ENCODE measurements at places on chromosomes 3 and 15.

GRCh38 chr15:73227433-73228056 lies 141.2 kb downstream of the HCN4 start:
- DNase-seq, result no peak

DNA sequence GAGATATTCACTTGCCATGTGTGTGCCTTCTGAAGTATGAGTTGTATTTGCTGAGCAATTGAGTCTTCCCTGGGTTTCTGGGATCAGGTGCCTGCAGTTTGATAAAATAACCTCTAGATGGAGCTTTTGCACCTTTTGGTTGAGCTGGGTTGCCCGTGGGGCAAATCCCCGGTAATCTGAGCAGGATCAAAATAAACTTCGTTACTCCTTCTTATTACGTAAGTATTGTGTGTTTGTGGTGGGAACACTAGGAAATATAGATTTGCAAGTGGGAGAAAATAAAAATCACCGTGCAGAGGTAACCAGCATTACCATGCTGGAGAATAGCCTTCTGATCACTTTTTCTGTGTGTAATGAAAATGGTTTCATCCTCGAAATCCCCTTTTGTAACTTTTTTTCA lies 277.4 kb upstream of the NR2E3 start:
- no peak for DNase-seq

DNA sequence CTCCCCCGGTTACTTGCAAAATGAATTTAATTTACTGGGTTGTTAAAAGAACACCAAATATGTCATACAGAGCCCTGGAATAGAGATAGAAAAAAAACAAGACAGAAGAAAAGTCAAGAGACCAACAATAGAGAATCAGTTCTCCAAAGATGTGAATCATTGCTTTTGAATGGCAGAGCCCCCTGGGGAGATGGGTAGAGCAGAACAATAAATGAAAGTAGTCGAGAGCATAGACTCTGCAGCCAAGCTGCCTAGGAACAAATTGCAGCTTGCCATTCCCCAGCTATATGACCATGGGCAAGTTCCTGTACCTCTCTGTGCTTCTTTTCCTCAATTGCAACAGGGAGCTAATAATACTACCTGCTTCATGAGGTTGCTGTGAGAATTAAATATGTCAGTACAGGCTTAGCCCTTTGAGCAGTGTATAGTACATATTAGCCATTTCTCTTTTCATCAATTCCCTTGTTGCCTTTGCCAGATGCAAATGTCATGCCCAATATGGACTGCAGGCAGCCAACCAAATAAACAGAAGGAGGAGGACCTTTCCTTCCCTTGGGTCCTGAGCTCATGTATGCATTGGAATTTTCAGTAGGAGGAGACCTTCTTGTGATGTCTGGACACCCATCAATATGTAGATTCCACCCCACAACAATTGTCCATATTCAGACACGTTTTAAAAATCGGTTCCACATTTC lies 25.0 kb upstream of the BFSP2 start:
- DNase-seq, result no peak

DNA sequence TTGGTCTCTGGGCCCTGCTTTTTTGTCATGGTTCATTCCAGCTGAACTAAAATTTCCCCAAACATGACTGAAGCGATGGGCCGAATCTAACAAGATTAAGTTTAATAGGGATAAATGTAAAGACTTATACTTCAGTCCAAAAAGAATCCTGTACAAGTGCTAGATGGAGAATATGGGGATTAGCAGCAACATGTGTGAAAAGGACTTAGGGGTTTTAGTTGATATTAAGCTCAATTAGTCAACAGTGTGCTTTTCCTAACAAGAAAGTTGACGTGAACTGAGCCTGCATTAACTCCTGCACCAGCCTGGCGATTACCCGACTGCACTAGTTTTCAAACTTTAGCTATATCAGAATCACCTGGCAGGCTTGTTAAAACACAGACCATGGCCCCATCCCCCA lies 61.0 kb upstream of the BBX start:
- DNase-seq, result no peak

GRCh38 chr3:56200251-56200650 lies 268.0 kb downstream of the ERC2 start:
- DNase-seq, result no peak

DNA sequence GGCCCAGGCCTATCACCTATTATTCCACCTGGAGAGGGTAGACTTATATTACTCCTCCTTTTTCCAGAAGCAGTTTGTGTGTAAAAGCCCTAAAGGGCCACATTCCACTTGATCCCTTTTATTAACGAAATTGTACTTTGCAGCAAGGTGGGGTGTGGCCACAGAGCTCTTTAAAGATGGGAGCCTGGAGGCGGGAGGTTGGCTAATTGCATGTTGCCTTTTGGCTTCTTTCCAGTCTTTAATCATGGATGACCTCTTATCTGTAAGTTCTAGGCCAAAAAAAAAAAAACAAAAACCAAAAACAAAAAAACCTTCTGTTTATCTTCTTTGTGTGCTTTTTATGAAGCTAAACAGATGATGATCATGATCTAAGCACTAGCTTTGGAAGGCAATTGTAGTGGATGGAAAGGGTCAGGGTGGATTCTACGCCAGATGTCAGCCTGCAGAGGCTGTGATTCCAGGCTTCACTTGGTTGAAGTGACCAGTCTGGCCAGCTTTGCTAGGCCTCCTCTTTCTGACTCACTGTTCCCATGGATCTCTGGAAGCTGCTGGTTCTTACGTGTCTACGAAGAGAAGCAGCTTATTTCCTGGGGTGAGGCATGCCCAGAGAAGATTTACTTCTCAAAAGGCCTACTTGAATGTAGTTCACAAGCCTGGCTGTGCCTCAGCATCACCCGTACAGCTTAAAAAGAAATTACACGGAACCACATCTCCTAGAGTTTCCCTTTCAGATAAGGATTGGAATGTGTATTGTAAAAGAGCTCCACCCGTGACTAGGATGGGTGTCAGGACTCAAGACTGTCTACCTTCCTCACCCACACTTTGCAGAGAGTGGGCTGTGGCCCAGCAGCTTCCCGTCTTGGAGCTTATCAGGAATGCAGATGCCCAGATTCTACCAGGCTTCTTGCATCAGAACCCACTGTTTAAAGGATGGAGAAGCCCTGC lies 330.9 kb upstream of the C2CD4B start:
- DNase-seq, result no peak

GRCh38 chr3:58358808-58359207 lies 26.1 kb downstream of the PXK start:
- no peak for DNase-seq

GRCh38 chr3:135891121-135891520 lies 74.4 kb upstream of the PPP2R3A start:
- no peak for DNase-seq

GRCh38 chr3:39149059-39149455 lies 4.3 kb downstream of the CSRNP1 start:
- DNase-seq, result no peak

DNA sequence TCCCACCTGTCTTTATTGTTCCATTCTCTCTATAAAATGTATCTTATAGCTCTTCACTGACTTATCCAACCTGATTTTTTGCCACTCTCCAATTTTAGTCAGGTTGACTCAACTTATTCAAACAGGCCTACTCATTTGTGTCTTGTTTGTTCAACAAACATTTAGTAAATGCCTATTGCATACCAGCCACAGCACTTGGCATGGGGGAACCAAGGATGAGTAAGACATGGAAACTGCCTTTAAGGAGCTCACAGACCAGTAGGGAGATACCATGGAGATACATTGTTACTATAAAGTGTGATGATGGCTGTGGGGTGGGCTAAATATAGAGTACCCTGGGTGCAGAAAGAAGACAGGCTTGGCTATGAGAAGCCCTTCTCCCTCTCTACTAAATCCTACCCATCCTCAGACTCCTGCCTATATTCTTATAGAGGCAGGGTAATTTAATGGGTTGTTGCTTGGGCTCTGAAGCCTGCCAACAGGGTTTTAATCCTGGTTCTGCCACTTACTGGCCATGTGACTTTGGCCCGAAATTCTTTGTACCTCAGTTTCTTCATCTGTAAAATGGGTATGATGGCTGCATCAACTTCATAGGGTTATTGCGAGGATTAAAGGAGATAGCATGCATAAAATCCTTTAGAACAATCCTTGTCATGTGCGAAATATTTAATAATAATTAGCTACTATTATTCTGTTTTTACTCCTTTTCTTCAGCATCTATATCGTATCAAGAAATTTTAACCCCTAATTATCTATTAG lies 348.5 kb upstream of the UMPS start:
- no peak for DNase-seq

DNA sequence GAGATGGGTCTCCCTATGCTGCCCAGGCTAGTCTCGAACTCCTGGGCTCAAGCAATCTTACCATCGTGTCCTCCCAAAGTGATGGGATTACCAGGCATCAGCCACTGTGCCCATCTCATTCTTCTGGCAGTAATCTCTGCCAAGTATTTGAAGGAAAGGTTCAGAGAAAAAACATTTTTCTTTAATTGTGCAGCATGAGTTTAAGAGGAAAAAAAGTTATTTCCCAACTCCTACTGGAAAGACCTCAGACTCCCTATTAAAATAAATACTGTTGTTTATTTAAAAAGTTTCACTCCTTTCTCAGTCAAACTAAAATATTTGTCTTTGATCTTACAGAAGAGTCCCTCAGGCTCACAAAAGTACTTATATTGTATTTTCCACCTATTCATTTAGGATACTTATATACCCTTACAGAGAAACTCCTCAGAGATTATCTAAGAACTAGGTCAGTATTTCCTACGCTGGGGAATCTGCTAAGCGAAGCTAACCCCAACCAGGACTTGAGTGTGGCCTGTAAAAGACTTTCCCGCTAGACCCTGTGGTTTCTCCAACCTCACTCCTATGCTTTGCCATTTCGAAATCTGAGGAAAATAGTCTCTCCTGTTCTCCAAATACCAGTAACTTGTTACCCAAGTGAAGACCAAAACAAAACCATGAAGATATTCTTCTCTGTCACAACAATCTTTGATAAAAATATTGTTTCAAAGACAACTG lies 28.7 kb downstream of the WWTR1 start:
- DNase-seq, result no peak

GRCh38 chr15:62816342-62817069 lies 226.0 kb upstream of the TPM1 start:
- DNase-seq, result no peak

DNA sequence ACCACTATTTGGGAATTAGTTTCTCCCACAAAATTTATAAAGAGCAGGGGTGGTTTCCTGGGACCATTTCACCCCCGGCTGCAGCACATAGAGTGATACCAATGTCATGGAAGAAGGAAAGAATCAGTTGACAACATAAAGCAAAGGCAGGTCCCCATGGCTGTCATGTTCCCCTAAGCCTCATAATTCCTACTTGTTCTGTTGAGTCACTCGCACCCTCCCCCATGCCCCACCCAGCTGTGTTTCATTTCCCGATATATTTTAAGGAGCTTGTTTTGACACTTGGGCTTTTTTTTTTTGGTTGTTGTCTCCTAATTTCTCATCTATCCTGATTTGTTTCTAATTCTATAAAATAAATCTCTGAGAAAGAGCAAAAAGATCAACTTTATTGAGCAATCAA lies 24.9 kb downstream of the ERC2 start:
- DNase-seq, result no peak

DNA sequence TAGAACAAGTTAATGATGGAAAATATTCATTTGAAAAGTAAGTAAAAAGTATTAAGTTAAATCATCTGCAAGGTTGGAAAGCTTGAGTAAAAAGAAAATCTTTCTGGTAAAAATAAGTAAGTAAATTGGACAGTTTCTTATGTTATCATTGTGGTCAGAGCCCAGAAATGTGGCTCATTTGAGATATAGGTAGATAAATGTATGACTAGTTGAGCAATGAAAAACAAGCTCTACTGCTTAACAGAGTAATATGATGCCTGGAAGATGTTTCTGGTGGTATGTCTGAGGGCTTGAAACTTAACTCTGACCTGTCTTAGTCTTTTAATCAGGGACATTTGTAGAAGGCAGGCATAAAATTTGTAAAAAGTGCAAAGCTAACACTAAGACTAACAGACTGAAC lies 444.0 kb downstream of the MFSD1 start:
- DNase-seq, result no peak

GRCh38 chr3:15667484-15667883 lies 65.9 kb downstream of the BTD start:
- no peak for DNase-seq

DNA sequence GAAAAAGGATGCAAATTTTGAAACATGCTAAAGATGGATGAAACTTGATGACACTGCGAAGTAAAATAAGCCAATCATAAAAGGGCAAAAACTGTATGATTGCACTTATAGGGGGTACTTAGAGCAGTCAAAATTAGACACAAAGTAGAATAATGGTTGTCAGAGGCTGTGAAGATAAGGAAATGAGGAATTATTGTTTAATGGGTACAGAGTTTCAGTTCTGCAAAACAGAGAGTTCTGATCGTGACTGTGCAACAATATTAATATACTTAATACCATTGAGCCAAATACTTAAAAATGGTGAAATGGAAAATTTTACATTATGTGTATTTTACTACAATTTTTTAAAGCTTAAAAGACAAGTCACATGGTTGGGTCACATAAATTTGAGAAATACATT lies 35.1 kb downstream of the UBE3A start:
- no peak for DNase-seq

GRCh38 chr15:46660096-46660842 lies 1025.4 kb downstream of the SQOR start:
- DNase-seq, result no peak

DNA sequence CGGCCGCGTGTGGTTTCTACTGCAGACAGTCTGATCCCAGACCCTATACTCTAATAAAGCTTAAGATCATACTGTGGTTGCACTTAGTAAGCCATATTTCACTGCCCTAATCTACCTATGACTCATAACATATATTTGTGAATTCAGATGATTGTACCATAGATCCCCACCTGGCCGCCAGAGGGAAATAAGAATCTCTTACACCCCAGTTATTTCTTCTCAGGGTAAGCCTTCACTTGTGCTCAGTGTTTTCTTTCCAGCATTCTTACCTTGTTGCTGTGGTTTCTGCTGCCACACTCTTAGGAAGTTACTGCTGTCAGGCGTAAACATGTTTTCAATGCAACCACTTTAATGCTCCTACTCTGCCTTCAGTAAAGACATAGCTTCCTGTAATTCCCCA lies 105.9 kb downstream of the B3GALNT1 start:
- DNase-seq, result no peak

- DNase-seq, result no peak
Observed at GRCh38 chr3:46367811-46368210, 2.9 kb upstream of the CCR5 start.

- DNase-seq, result no peak
Observed at GRCh38 chr3:49263159-49263889, 13.7 kb downstream of the C3orf62 start.

- no peak for DNase-seq
Observed at GRCh38 chr3:126494204-126494969, 18.7 kb upstream of the ZXDC start.

- peak; percentile 9 for DNase-seq
Observed at GRCh38 chr15:66472176-66472999, 25.2 kb downstream of the SNAPC5 start.

GRCh38 chr3:61981060-61981459 lies 392.3 kb downstream of the FEZF2 start:
- DNase-seq, result no peak

- no peak for DNase-seq
Observed at GRCh38 chr15:63312286-63312685, 34.9 kb downstream of the APH1B start.
